Left cardiac atrium (tissue), 4 donors: ENCODE measurements at places on chromosomes 5 and 9.

- no peak for DNase-seq
These were observed 171.6 kb downstream of the FAM174A start for GRCh38 chr5:100706776-100707175.

GRCh38 chr5:1770443-1770802 lies 29.2 kb downstream of the MRPL36 start:
- no peak for DNase-seq

- no peak for DNase-seq
These were observed 102.8 kb downstream of the CMYA5 start for GRCh38 chr5:79792463-79792862.

DNA sequence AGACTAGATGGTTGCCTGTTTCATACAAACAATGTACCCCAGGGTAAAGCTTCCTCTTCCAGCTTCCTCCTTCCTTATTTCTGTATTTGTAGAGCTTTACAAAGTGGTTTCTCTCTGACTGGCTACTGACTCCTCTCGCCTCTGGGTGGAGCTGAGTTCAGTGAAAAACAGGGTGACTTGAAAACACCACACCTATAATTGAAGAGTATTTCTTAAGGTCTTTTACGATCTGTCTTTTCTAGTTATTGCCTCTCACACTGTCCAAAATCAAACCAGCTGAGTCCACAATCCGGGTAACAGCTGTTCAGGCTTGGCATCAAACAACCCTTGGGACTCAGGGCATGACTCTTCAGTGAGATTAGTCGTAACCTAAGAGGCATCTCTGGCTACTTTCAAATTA lies 200.4 kb downstream of the ARRDC3 start:
- DNase-seq, result no peak

DNA sequence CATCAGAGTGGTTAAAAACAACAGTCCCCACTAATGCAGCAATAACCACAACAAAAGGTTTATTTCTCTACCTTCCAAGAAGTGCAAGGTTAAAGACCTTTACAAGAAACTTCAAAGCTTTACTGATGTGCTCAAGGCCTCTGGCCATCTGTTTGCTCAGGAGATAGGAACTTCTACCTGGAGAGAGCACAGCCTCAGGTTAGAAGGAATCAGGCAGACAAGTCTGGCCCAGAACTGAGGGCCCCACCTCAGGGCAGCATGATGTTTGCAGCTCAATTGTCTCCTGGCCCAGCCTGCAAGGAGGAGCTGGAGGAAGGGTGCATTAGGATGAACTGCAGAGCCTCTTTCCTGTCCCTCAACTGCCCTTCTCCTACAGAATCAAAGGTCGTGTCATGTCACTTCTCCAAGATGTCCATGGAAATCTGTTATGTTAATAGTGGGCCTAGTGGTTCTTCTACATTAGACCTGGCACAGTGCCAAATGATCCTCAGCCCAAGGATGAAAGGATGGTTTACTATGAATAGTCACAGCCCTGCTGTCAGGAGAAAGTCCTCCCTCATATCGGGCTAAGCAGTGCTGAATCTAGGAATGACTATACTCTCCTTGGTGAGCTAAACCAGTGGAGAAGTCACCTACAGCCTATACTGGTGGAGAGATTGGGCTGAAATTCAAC lies 98.9 kb upstream of the NTRK2 start:
- DNase-seq, result no peak

DNA sequence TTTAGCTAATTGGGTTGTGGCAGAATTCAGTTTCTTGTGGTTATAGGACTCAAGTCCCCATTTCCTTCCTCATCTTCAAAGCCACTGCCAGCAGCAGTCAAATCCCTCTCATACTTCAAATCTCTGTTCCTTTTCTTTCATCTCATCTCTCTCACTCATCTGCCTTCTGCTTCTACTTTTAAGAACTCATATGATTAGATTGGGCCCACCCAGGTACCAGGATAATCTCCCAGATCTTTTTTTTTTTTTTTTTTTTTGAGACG lies 8.0 kb upstream of the REEP5 start:
- DNase-seq, result no peak

- no peak for DNase-seq
These were observed 174.8 kb downstream of the OLFM1 start for GRCh38 chr9:135262248-135262647.

DNA sequence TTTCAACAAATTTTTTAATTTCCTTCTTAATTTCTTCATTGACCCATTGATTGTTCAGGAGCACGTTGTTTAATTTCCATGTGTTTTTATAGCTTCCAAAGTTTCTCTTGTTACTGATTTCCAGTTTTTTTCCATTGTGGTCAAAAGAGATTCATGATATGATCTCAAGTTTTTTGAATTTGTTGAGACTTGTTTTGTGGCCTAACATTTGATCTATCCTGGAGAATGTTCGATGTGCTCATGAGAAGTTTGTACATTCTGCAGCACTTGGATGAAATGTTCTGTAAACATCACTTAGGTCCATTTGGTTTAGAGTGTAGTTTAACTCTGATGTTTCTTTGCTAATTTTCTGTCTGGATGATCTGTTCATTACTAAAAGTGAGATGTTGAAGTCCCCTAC lies 14.7 kb upstream of the PPIC start:
- DNase-seq, result no peak

- no peak for DNase-seq
These were observed 28.7 kb upstream of the ACOT12 start for GRCh38 chr5:81422671-81423070.

DNA sequence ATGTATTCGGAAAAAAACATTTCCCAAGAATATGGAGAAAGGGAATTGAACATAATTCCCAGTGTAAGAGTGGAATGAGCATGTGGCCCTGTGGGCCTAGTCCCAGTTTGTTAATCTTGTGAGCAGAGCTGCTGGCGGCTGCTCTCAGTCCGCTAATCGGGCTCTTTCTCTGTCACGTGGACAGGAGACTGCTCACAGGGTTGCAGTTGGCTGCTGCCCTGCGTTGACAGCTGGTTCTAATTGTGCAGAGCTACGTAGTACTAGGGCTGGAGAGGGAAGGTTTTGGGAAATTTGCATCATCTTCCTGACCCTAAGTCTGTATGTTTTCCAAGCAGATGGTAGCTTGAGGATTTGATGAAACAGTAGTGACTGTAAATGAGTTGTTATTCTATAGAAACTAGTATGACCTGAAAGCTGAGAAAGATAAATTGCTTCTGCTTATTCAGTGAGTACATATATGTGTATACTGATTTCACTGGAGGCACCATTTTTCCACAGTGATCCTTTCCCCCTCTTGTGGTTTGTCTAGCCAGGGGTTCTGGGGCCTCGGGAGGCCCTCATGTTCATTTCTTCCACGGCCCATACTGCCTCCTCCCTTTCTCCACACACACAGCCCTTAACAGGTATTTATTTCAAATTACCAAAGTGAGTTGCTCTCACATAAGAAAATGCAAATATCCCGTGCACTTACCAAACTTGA lies 100.6 kb downstream of the ANGPTL2 start:
- peak; percentile 91 for DNase-seq

- no peak for DNase-seq
These were observed 11.8 kb upstream of the TGFBI start for GRCh38 chr5:136016945-136017530.

DNA sequence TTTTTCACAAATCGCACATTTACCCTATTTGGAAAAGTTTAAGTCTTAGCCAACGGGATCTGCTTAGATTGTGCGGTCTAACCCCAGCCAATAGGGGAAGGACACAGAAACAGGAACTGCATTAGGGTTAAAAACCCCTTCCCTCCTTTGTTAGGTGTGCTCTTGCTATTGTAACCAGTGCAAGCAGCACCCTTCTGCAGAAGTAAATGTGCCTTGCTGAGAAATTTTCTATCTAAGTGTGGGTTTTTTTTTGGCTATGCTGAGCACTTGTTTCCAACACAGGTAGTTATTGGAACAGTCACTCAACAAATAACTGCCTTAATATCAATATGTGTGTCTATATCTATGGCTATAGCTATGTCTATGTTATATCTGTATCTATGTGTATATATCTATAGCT lies 190.0 kb downstream of the TRIM32 start:
- DNase-seq, result no peak

DNA sequence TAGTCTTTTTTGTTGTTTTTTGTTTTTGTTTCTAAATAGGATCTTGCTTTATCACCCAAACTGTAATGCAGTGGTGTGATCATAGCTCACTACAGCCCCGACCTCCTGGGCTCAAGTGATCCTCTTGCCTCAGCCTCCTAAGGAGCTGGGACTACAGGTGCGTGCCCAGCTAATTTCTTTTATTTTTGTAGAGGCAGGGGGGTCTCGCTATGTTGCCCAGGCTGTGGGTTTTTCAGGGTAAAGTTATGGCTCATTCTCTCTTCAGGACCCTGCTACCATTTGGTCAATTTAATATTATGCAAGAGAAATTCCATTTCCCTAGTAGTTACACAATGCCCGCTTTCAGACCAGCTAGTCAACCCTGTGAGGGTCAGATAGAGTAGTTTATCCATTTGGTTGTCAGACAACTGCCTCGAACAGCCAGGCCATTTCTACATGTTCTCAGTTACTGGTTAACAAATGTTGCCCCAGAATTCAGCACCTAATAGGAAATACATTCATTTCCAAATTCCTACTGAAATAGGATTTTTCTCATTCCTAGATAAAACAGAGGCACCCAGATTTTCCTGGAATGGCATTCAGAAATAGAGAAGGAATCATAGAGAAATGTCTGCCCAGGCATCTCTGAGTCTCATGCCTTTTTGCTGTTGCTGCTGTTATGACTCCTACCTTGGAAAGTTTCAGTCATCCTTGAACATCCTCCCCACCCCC lies 6.4 kb upstream of the GLIS3 start:
- DNase-seq, result no peak
